ENCODE measurements at places on chromosomes 12 and 14.

GRCh38 chr14:105430042-105430441 is 10.4 kb downstream of the MTA1 start:
- DNase-seq: no peak

GRCh38 chr12:131591136-131591535 is 119.8 kb upstream of the SFSWAP start:
- DNase-seq: no peak

DNA sequence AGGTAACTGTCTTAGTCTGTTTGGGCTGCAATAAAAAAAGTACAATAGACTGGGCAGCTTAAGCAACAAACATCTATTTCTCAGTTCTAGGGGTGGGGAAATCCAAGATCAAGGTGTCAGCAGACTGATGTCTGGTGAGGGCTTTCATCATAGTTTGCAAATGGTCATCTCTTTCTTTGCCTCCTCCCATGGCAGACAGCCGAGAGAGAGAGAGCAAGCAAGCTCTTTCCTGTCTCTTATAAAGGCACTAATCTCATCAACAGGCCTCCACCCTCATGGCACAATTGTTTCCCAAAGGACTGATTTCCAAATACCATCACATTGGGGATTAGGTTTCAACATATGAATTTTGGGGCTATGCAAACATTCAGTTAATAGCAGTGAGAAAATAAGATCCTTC is 445.6 kb upstream of the FLRT2 start:
- DNase-seq: no peak

- no peak for DNase-seq
Measured at GRCh38 chr12:60616400-60616799, 1020.6 kb downstream of the SLC16A7 start.

GRCh38 chr14:58662759-58663158 is 25.0 kb downstream of the DACT1 start:
- DNase-seq: no peak

- no peak for DNase-seq
Measured at GRCh38 chr12:113803759-113804140, 162.4 kb downstream of the RBM19 start.

GRCh38 chr14:77133720-77134338 is 7.8 kb downstream of the ZDHHC22 start:
- DNase-seq: peak; percentile 77

- DNase-seq: no peak
Measured at GRCh38 chr14:26319139-26319864, 278.5 kb downstream of the NOVA1 start.

GRCh38 chr12:75909714-75910656 is 121.6 kb downstream of the PHLDA1 start:
- DNase-seq: no peak

DNA sequence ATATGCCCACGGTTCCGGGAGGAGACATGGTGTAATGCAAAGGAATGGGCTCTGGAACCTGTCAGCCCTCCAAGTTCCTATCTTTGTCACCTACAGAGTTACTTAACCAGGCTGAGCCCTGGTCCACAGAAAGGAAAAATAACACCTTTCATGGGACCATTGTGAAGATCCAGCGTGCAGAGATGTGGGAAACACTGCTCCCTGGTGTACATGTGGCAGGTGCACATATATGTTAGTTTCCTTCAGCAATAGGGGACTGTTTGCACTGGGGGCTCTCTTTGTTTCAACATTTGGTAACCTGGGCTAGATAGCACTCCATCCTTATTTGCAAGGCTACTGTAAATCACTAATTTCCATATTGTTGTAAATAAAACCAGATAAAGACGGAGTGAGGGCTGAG is 72.3 kb downstream of the ANO2 start:
- DNase-seq: no peak

DNA sequence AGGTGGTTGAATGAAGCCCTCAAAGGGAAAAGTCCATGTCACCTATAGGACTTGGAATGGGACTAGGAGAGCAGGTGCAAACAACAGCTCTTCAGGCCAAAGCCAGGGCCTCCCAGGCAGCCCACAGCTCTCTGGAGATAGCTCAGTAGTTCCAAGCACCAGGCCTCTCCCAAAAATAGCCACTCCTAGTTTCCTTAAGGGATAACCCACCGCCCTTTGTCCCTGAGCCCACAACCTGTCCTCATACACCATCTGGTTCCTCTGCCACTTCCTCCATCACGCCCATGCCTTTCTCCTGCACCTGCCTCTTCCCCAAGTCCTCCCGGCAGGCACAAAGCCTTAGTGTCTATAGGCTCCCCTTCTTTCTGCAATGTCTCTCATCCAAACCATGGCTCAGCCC is 2.1 kb downstream of the RAB15 start:
- no peak for DNase-seq

DNA sequence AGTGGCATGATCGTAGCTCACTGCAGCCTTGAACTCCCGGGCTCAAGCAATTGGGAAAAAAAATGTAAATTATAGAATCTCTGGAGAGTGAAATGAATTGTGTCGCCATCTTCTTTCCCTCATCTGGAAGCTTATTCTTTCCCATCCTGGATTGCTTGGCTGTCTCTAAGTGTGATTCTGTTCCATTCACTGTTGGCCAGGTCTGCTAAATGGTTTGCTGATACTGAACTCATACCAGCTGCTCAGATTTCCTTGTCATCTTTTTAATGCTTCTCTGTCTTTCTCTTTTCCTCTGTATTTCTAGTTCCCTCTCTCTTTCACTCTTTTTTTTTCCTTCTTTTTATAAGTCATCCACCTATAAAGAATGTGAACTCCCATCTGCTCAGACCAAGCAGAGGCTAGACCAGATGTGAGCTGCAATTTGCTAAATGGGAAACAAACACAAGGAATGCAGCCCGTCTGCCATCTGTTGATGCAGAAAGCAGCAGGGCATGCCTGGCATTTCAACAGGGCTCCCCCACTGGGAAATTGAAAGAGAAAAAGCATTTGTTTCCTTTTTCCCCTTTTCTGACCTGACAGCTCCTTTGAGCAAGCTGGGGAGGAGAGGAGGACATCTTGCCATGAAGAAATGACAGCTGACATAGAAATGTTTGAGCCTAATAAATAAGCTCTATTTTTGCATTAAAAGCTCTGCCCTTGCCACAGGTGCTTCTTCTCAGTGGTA is 1823.6 kb upstream of the FLRT2 start:
- DNase-seq: no peak

DNA sequence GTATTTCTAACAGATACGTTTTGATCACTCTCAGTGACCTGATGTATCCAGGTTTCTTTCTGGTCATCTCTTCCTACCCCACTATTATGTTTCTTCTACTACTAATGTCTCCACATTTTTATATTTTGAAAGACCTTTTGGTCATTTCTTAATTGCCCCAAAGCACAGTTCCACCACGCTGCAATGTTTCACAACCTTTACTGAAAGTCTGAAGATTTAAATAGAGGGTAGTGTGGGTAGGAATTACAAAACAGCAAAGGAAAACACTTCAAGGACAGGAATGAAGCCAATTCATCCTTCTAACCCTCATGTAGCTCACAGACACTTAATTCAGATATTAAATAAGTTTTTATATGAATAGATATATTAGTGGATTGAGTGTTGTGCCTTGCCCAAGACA is 36.1 kb upstream of the SLC16A7 start:
- DNase-seq: no peak

DNA sequence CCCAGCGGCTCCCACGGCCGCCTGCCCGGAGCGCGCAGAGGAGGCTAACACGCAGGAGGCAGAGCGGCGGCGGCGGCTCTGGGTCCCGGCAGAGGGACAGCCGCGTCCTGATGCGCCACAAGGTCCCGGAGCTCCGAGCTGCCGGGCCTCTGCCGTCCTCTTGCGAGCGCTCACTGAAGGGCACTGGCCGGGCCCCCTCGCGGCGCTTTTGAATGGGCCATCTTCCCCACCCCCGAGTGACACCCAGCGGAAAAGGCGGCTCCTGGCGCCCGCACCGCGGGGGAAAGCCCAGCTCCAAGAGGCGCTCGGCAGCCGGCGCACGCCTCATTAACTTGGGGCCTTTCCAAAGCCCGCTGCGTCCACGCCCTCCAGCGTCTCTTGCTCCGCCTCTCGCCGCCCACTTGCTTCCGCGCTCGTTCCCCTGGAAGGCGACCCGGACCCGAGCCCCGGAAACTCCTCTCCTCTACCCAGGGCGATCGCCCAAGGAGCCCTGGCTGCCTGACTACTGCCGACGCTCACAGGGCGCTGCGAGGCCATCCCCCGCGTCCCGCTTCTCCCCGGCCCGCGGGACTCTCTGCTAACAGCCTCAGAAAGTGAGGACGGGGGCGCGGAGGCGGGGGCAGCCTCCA is at the start of gene PHLDA1:
Gene PHLDA1, minus strand, starts transcription at position 363 of the 629 bp plus-strand sequence.
- peak; percentile 79 for DNase-seq

GRCh38 chr12:68240975-68241374 is 12.4 kb downstream of the IL22 start:
- peak; percentile 28 for DNase-seq

GRCh38 chr14:89957791-89958190 is 2.1 kb downstream of the TDP1 start:
- DNase-seq: no peak

DNA sequence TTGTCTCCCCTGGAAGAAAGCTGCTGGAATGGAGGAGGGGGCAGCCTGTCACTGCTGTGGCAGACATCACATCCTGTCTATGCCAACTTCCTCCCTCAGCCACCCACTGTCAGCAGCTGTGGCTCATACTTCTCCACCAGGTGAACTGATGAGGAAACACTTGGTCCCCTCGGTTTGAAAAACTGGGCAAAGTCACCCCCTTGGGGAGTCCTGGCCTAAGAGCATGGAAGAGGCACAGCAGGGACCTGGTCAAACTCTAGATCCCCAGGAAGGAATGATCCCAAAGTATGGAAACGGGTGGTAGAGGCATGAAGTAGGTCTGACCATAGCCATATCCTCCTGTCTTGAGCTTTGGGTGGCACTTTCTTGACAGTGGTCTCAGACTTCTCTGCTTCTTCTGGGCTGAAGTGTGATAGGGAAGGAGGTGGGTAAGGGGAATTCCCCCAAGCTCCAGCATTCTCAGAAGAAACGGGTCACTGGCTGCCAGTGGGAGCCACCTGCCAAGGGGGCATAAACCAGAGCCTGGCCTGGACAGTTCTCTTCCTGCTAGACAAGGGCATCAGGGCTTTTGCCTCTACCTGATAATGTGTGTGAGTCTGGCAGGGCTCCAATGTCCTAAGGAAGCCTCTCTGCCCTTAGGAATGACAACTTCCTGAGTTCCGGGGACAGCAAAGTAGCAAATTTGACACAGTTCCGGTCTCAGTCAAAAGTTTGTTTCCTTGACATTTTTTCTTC is 36.0 kb downstream of the FMNL3 start:
- peak; percentile 82 for DNase-seq

- peak; percentile 83 for DNase-seq
Measured at GRCh38 chr12:123223241-123223668, 9.7 kb downstream of the MPHOSPH9 start.

GRCh38 chr14:72845683-72846082 is 48.2 kb downstream of the DPF3 start:
- DNase-seq: no peak

Data from CD4-positive, alpha-beta T cell (primary cell).